ENCODE measurements at places on chromosomes 7 and 10.

DNA sequence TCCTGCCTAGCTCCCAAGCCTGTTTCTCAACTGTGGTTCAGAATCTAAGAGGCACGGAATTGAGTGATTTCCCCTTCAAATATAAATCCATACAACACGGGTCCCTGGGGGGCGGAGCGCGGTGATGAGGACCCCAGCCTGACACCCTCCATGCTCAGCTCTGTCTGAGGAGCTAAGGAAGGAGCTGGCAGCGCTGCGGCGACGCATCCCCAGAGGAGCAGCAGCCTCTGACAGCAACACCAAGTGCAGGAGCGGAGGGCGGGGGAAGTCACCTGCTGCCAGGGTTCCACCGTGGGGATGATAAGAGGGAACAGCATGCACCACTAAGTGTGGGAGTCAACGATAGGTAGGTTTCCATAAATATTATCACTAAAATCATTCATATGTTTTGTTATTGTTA lies 72.6 kb upstream of the VWC2 start:
- DNase-seq = no peak

DNA sequence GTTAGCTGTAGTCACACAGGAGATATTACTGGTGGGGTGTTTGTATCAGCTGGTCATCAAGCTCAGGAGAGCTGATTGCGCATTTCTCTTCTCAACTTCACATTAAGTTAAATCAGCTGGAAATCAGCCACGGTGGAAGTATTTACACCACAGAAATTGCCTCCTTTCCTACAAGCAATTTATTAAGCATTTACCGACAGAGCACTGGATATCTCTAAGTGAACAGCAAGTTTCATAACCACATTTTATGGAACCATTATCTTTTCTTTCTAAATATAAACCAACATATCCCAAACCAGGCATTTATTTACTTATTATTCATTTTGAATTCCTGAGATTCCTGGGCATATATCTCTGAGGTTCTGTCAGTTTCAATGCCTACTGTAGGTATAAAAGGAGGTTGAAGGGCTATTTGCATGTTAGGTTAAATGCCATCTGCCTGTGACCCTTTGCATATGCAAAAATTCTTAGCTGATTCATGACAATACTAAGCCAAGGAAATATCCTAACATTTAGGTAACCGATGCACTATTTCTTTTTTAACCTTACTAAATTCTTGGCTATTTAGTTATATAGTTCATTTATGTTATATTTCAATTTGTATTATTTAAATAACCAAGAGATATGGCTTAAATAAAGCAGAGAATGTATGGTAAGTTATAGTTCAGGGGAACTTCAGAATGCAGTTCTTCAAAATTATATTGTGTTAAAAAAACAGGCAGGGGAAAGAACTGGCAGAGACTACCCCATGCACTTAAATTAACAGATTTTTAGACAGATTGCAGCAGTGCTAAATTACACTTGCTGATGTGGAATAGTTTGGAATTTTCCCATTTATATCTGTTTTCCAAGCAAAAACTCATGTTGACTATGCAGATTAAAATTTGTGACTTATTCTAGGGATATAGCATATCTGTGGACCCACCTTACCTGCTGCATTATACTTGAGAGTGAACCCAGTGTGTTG lies 56.8 kb downstream of the DYNC1I1 start:
- no peak for DNase-seq

- no peak for DNase-seq
These were observed 544 bp downstream of the TSPAN33 start for GRCh38 chr7:129144834-129145668.

- DNase-seq = no peak
These were observed 58.3 kb downstream of the SGMS1 start for GRCh38 chr10:50565301-50566083.

GRCh38 chr10:100872034-100872791 lies 40.5 kb upstream of the SLF2 start:
- DNase-seq = peak; percentile 7

GRCh38 chr7:155531681-155532080 lies 14.7 kb downstream of the CNPY1 start:
- DNase-seq = no peak

GRCh38 chr10:87860156-87860795 lies 3.1 kb downstream of the KLLN start:
- DNase-seq = peak; percentile 50

- DNase-seq = peak; percentile 28
These were observed 63.9 kb downstream of the TMEM209 start for GRCh38 chr7:130141161-130141883.
